ENCODE measurements at places on chromosomes 4 and X.

- DNase-seq = no peak
Observed at GRCh38 chr4:148834804-148835631, 392.8 kb upstream of the NR3C2 start.

- DNase-seq = no peak
Observed at GRCh38 chrX:20591246-20591645, 324.5 kb upstream of the RPS6KA3 start.

DNA sequence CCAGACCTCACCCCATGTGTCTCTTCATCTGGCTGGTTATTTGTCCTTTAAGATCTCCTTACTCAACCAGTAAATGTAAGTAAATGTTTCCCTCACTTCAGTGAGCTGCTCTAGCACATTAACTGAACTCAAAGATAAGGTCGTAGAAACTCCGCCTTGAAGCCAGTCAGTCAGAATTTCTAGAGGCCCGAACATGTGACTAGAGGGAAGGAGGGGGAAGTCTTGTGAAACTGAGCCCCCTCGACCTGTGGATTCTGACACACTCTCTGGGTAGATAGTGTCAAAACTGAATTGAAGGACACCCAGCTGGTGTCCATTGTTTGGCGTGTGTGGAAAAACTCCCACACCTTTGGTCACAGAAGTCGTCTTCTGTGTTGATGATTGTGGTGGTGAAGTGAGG is 933.9 kb downstream of the ADGRL3 start:
- DNase-seq = no peak

DNA sequence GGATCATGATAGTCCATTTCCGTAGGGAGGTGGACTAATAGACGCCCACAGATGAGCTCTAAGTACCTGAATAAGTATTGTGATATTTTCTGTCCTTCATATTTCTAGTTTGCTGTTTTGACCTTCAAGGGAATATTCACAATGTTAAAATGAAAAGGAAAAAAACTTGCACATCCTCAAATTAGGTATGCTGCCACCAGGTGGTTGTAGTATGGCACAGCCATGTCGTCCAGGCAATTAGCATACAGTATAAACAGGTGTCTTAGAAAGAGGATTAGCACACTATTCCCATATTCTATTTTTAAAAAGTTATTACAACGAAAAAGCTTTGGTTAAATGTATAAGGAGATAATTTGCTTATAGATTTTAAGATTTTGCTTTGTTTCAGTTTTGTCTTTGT is 802.0 kb downstream of the RPA4 start:
- DNase-seq = no peak

GRCh38 chrX:30027636-30028035 is 187.7 kb upstream of the MAGEB2 start:
- no peak for DNase-seq

GRCh38 chr4:168293386-168293975 is 25.1 kb downstream of the DDX60 start:
- no peak for DNase-seq

- DNase-seq = no peak
Observed at GRCh38 chr4:7721984-7722551, 217.6 kb downstream of the AFAP1 start.

GRCh38 chr4:55524844-55525571 is 21.7 kb downstream of the CLOCK start:
- no peak for DNase-seq

DNA sequence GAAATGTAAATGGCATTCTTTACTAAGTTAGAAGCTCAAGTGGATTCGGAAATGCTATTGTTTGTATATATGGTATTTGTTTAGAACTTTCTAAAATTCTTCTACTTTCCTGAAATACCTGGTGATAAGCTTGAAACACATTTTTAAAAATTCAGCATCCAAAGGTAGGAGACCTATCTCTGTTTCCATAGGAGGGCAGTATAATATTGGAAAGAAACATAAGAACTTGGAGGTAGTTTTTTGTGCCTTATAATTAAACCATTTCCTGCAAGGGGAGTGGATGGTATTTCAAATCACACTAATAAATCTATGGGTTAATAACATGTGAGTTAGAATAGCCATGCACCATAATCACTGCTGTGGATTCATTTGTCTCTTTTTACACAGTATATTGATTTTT is 217.4 kb upstream of the AADAT start:
- DNase-seq = no peak

DNA sequence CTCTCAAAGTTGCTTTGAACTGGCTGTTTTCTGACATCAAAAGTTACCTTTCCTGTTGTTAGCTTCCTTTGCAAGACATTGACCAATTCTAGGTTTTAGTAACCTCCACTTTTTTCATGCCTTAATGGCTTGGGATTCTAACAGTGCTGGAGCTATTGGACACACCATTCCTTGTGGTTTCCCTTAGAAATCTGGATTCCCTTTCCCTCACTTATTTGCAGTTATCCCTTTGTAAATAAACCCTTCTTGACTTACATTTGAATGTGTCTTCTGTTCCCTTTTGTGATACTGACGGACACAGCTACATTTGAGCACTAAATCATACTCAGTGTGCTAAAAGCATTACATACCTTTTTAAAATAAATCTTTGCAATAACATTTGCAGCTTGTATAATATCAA is 1927.6 kb upstream of the IGFBP7 start:
- no peak for DNase-seq

Data from thymus (tissue), 14 donors.